ENCODE measurements at places on chromosomes 5 and 9.

GRCh38 chr5:17206021-17206420 lies 11.4 kb upstream of the BASP1 start:
- DNase-seq = no peak

- DNase-seq = no peak
Observed at GRCh38 chr9:105341434-105342146, 97.1 kb downstream of the SLC44A1 start.

DNA sequence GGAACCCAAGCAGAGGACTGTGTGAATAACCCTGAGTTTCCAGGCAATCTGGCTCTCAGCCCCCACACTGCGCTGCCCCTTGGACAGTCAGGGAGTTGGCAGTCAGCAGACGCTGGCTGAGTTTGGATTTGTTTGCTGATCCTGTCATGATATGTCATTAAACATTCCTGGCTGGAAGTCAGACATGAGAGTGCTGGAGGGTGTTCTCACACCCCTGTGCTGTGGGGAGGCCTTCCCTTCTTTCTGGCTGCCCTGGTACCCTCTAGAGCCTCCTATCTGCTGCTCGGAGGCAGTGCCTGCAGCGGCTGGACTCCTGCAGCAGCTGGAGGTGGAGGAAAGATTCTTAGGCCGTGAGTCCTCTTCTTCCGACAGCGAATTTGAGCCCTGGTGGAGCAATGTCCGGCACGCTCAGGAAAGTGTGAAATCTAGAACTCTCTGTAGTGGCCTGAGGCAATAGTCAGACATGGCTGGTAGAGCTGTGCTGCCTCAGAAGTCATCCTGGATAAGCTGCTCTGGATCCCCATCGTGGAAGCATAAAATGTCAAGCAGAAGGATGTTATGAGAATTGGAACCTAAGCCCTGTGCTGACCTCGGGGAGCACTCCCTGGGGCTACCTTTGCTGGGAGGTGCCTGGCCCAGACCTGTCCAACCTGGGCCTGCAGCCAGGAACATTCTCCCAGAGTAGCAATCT lies 72.0 kb downstream of the PDE8B start:
- no peak for DNase-seq

DNA sequence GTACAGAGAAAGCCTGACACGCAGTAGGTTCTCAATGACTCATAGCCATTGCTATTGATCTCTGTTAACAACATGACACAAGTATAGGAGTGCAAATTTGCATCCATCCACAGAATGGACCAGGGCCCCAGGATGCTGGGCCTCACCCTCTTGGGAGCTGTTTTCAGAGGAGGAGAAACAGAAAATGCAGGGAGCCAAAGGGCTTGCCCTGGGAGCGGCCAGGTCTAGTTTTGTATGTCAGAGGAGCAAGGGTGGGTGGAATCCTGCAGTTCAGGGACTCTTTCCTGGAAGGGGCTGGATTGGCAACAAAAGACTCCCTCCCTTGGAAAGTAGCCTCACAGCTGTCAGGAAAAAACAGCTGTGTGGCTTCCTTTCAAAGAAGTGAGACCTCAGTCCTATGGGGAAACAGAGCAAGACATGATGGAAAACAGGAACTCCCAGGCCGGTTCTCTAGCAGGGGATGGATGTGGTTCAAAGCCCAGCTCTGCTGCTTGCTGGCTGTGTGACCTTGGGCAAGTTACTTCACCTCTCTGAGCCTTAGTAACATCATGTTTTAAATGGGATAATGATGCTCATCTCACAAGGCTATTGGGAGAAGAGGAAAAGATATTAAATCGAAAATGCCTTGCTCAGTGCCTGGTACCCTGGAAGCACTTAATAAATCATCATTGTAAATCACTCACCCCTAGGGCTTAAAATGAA lies 50.5 kb upstream of the SH3PXD2B start:
- no peak for DNase-seq

DNA sequence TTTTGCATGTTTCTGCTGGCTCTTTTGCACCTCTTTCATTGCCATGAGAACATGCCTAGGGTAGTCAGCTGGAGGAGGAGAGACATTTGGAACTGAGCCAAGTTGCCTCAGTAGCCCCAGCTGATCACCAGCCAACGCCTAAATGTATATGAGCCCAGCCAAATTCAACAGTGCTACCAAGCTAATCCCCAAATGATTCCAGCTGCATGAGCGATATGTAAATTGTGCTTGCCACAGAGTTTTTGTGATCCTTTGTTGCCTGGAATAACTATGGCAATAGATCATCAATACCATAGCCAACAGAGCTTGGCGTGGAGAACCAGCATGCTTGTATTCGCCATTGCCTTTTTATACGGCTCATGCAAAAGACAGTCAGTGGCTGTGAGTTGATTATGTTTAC lies 110.5 kb downstream of the PRDM6 start:
- DNase-seq = no peak

- no peak for DNase-seq
Observed at GRCh38 chr9:34332076-34332964, 3.0 kb downstream of the NUDT2 start.

DNA sequence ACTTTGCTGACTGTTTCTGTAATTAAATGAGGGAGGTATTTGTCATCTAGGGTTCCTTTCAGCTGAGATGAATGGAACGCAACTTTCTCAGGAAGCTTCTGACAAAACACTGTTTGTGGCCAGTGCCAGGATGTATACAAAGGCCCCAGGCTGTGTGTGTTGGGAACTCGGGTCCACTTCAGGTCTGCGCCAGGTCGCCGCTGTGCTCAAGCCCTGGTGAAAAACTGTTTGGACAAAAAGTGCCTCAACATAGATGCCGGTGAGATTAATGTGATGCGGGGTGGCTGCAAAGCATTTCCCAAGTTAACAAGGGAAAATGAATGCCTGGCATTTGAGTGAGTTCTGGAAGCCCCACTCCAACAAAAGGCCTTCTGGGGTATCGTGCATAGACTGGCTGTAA lies 156.4 kb downstream of the GABBR2 start:
- DNase-seq = no peak

GRCh38 chr9:125960626-125961025 lies 213.5 kb downstream of the PBX3 start:
- DNase-seq = no peak

- DNase-seq = no peak
Observed at GRCh38 chr9:99178912-99179872, 42.5 kb downstream of the ALG2 start.

DNA sequence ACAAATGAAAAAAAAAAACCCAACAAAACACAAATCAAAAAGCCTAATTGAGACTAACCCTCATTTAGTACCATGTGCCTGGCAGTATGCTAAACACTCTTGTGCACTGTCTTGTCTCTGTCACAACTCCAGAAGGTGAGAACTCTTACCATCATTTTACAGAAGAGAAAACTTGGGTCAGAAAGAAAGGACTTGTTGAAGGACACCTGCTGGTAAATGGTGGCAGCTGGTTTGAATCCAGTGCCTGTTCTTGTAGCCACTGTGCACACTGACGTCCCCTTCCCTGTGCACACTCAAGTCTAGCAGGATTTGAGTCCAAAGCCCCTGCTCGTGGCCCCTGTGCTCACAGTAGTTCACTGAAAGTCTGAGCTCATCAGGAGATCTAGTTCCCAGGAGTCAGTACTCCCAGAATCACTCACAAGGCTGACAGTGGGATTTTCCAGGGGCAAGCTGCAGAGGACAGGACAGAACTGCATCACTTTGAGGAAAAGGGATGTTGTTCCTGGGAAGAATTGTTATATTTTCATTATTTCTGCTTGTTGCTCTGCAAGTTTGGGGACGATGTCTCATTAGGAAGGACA lies 43.0 kb upstream of the HSD17B4 start:
- DNase-seq = no peak

GRCh38 chr5:66976108-66976507 lies 220.5 kb downstream of the CD180 start:
- DNase-seq = no peak

GRCh38 chr9:27485158-27485557 lies 38.9 kb upstream of the IFNK start:
- no peak for DNase-seq

- DNase-seq = no peak
Observed at GRCh38 chr5:30279237-30279636, 914.2 kb upstream of the CDH6 start.

- no peak for DNase-seq
Observed at GRCh38 chr5:55454282-55454681, 80.5 kb downstream of the PLPP1 start.

DNA sequence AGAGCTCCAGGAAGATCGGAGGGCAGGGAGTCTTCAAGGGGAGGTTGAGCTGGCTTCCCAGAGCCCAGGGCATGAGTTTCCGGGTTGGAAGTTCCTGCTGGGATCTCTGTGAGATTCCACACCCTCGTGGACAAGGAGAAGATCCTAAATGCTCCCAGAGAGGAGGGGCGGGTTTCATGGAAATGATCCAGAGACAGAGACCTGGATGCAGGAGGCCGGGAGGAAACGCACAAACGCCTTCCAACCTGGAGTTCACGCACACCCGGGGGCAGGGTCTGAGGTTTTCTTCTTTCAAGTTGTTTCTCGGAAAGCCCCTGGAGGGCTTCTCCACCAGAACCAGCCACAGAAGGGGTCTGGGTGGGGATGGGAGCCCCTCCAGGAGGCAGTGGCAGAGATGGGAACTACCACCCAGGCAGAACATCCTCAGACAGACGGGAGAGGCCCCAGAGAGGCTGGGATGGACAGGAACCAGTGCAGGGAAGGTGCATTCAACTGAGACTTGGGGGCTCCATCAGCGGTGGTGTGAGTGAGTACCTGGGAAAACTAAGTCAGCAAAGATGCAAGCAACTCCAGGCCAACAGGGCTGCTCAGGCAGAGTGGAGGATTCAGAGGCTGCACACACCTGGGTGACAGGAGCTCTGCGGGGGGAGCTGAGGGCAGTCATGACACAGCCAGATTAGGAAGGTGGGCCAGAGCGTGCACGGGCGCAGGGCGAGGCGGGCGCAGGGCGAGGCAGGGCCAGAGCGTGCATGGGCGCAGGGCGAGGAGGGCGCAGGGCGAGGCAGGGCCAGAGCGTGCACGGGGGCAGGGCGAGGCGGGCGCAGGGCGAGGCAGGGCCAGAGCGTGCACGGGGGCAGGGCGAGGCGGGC lies 52.1 kb upstream of the EXOC3 start:
- no peak for DNase-seq

GRCh38 chr5:127957183-127957582 lies 126.4 kb upstream of the SLC12A2 start:
- DNase-seq = no peak

GRCh38 chr5:2385818-2386217 lies 365.7 kb downstream of the IRX2 start:
- no peak for DNase-seq

GRCh38 chr9:121267689-121268597 lies at the start of gene GSN:
TSS of gene GSN (plus strand) at chr9:121268162. CDS start at chr9:121301972, 33,810 bp downstream.
- no peak for DNase-seq

- DNase-seq = no peak
Observed at GRCh38 chr5:44603496-44604272, 205.1 kb upstream of the MRPS30 start.

DNA sequence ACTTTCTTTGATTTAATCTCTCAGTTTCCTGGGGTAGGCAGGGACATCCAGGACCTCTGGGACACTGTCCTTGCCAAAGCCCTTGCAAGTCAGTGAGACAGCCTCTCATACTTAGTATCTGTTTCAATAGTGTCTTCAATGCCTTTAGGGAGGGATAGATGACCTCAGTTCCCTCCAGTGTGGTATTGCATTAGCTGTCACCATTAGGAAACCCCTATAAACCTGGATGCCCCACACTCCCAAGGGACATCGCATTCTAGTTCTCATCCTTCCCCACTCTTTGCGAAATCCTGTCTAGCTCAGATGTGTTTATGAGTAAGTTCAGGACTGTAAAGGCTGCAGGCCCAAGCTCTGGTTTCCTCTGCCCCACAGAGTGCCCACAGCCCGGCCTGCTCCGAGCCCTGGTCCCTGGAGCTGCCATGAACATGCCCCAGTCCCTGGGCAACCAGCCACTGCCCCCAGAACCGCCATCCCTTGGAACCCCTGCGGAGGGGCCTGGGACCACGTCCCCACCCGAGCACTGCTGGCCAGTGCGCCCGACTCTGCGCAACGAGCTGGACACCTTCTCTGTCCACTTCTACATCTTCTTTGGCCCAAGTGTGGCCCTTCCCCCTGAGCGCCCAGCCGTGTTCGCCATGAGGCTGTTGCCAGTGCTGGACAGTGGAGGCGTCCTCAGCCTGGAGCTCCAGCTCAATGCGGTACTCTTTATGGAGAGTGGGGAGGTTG lies 13.2 kb downstream of the TMEM8B start:
- DNase-seq = no peak

DNA sequence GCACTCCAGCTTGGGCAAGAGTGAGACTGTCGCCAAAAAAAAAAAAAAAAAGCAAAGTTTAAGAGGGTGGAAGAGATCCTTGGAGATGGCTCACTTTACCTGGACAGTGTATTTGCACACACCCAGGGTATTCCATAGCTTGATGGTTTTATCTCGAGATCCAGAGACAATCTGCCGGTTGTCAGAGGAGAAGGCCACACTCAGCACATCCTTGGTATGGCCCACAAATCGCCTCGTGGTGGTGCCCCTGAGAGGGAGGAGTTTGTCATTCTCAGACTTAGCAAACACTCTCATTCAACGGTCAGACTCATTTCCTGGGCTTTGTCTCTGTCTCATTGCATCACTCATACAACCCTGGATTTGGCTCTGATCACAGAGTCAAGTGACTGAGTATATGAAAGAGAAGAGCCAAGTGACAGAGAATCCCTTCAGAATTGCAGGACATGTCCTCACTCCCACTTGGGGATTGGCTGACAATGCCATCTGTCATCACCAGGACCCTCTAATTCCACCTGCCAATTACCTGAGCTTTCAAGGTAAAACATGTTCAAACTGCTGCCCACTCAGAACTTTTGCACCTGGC lies 2.2 kb downstream of the RACK1 start:
- no peak for DNase-seq

DNA sequence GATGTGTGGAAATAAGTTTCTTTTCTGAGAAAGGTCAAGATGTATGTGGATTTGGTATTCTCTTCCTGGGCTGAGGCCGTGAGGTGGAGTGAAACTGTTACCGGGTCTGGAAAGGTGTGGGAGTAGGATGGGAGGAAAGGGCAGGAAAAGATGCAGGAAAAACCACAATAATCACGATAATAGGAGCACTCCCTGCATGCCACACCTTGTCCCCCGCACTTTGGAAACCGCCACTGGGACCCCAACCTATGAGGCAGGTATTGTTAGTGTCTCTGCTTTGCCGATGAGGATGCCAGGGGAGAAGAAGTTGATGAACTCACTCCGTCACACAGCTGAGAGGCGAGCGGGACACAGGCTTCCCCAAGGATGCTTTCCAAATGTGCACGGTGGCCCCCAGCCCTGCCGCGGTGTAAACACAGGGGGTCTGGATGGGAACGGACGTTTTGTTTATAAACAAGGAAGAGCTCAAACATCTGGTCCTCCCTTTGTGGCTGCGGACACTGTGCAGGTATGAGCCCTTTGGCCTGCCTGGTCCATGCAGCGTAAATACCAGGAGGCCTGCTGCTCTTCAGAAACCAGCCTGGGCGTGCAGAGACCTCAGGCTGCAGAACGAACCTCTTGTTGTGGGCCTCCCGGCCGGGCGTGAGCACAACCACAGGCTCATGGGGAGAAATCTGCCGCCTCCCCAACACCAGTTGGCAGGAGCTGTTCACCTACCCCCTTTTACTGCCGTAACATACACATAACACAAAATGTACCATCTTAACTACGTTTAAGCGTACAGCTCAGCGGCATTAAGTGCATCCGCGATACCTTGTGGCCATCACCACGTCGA lies 126.7 kb downstream of the COL23A1 start:
- DNase-seq = no peak

GRCh38 chr5:37789991-37790390 lies 49.9 kb downstream of the GDNF start:
- no peak for DNase-seq

GRCh38 chr9:110922145-110922544 lies 116.1 kb downstream of the LPAR1 start:
- no peak for DNase-seq

- DNase-seq = no peak
Observed at GRCh38 chr9:24382566-24382965, 163.1 kb downstream of the IZUMO3 start.
